Iris pigment epithelial cell (primary cell): ENCODE measurements at places on chromosomes 4 and X.

GRCh38 chrX:136880003-136880451, 498 bp downstream of the RBMX start:
- peak; percentile 13 for DNase-seq

- peak; percentile 90 for DNase-seq
These were observed 41.2 kb downstream of the LONRF3 start for GRCh38 chrX:119015407-119016237.

DNA sequence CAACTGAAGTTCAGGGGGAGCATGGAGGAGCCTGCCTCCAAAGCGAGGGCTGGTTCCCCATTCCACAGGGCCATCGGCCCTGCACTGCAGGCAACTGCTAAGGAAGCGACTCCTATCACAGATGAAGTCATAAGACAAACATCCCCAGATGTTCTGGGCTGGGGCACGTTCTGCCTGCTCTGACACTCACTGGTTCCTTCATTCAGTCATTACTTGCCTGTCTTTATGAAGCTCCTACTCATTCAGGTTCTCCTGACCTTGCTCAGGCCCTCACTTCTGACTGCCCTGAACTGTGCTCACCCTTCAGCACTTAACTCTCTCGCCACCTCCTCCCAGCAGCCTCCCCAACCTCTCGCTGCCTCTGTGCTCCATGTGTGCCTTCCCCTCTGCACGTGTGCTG, 2.5 kb upstream of the SLC2A9 start:
- no peak for DNase-seq

DNA sequence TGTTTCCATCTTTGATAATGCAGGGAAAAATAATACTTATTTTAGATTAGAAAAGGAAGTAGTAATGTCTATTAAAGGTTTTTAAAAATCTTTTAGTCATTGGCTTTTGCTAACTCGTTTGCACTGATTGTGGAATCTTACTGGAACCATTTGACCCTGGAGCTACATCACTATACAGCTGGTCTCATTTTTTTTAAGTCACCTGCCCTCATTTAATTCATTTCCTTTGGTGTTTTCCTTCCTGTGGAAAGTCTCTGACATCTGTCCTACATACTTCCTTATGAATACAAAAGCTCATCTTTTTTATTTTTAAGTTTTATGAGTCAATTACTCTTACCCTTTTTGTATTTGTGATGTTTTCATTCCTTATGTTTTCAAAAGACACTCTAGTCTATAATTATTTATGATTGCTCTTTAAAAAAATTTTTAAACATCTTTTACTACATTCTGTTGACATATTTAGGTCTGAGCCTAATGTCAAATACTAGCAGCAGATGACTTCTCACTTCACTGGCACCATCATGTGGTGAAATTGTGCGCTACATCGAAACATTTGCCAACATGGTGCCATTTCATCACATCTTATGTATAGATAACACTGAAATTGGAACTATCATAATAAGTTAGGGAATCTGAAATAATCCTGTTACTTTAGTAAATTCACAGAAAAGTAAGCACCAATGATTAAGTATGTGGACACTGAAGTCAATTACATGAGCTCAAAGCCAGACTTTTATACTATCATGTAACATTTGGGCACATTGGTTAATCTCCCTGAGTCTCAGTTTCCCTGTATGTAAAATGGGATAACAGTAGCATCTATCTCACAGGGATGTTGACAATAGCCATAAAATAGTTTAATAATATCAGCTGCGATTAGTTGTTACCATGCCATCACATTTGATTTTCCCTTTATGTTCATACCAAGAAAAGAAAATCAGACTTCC, 9.4 kb upstream of the MMAA start:
- peak; percentile 75 for DNase-seq

- DNase-seq: peak; percentile 41
These were observed 42.0 kb downstream of the PSAPL1 start for GRCh38 chr4:7392438-7393421.

DNA sequence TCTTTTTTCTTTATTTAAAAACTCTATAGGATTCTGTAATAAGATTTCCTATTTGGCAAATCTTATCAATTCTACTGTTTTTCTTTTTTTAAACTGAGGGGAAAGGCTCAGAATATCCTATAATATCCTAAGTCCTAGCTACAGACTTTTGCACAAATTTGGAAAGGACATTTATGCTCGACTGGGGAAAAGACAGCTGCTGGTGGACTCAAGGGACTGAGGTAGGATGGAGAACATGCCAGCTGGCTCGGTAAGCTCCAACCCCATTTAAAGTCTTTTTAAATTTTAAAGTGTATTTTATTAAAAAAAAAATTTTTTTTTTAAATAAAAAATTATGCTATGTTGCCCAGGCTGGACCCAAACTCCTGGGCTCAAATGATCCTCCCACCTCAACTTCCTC, 36.8 kb downstream of the BOD1L1 start:
- DNase-seq: no peak

GRCh38 chr4:179059396-179059795, 1617.2 kb upstream of the AGA start:
- DNase-seq: no peak

- no peak for DNase-seq
These were observed 382.2 kb upstream of the INTU start for GRCh38 chr4:127250577-127250976.

GRCh38 chr4:19969492-19969891, 282.2 kb upstream of the SLIT2 start:
- peak; percentile 20 for DNase-seq

GRCh38 chr4:39020130-39020529, 12.1 kb downstream of the TMEM156 start:
- no peak for DNase-seq

DNA sequence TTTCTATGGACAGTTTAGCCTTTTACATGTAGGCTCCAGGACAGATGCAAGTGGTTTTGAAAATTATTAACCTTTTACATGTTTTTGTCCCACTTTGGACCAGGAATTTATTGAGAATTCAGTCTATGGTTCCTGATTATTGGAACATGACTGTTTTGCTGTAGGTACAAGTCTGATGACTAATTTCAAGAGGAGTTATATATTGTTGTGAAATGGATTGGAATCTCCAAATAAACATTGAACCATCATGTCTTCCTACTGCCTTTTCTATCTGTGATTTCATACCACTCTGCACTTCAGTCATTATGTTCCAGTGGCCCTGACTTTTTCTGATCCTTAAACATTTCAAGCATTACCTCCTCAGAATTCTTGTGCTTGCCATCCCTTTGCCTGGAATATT, 35.9 kb downstream of the TBC1D19 start:
- DNase-seq: peak; percentile 77

GRCh38 chr4:56185901-56186300, 201.4 kb downstream of the AASDH start:
- DNase-seq: no peak

- DNase-seq: no peak
These were observed 682.9 kb upstream of the GALNTL6 start for GRCh38 chr4:171130256-171130801.

- no peak for DNase-seq
These were observed 36.7 kb upstream of the HDAC8 start for GRCh38 chrX:72609313-72609712.

DNA sequence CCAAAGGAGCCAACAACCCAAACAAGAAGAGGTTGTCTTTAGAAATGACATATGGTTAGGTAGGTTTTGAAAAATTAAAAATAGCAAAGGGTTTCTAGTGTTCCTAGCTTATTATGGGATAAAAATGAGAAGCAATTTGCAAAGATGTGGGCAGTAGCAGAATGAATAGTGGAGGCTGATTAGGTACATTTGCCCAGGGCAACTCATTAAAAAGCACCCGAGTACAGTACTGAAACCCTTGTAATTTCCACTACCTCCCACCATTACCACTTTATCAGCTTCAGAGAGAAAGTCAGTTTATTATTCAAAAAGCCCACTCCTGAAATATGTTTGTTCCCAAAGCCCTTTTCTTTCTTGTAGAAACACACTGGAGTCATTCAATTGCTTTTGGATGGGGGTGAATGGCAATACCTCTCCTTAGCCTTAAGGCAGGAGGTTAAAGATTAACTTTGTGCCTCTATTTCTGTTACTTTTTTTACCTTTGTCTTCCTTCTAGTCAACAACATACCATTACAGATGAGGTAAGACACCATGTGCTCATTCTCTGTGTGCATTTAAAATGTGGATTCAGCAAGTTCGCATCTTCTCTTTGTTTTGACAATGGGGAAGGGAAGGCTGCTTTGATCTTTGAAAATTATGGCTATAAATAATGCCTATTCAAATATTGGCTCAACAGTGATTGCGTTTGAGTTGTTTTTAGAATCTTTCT, 353.8 kb upstream of the CASK start:
- no peak for DNase-seq

DNA sequence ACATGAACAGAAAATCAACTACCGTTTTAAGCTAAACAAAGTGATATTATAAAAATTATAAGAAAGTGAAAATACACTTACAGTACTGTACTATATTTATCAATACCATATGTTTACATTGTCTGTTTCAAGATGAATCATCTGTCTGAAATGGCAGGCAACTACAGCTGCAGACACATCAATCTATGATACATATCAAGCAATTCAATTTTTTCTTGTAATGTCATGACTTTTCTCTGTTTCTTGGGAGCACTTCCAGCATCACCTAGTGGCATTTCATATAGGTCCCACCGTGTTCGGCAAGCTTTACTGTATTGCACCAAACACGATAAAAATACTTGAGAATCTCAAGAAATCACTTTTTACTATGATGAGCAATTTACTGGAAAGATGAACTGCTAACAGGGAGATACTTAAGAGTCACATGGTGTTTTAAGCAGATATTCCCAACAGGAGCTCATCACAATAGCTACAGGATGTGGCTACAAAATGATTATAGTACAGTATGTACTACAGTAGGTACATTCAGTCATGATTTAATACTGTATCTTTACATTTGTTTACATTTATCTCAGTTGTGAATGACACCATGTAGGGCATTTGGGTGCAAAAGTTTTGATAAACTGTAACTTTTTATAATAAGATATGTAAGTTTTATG, 207.4 kb downstream of the ADAM29 start:
- DNase-seq: peak; percentile 65

- no peak for DNase-seq
These were observed 312.9 kb downstream of the GLUD2 start for GRCh38 chrX:121360280-121360679.

- DNase-seq: peak; percentile 58
These were observed 855 bp downstream of the GPRASP2 start for GRCh38 chrX:102712981-102713625.

GRCh38 chrX:113384628-113385027, 544.0 kb upstream of the AMOT start:
- DNase-seq: peak; percentile 83

GRCh38 chr4:121819216-121819965, 4.3 kb downstream of the CCNA2 start:
- peak; percentile 12 for DNase-seq

- no peak for DNase-seq
These were observed 218.0 kb downstream of the PRDM5 start for GRCh38 chr4:120704538-120704937.

DNA sequence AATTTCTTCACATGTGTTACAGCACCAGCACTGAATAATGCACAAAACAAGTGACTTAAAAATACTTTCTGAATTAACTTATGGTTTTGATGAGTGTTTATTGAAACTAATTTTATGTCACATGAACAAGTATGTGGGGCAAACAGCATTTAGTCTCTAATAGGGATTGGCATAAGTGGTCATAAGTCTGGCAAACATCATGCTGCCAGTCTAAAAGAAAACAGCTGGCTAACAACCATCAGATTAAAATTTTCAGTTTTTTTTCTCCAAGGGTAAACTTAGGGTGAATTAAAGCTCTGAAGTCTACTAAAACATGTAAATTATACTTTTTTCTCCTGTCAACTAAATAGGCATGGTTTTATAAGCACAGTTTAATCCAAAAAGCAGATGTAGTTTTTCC, 1014.2 kb downstream of the FAT4 start:
- DNase-seq: no peak

DNA sequence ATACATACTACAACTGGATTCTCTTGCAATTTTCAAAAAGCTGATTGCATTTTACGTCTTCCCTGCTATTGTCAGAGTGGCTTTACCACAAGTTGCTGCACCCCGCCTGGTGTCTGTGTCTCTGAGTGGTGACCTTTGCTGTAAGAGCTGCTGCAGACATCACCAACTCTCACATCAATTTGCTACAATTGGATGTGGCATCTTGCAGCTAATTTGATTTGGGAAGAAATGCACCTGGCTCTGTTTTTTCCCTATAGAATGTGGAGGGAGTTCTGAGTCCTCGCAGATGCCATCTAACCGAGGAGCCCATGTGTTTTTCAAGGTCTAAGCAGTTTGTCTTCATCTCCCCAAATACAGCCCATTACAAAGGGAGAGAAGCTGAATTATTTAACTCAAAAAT, 73.8 kb upstream of the PHOX2B start:
- DNase-seq: no peak

DNA sequence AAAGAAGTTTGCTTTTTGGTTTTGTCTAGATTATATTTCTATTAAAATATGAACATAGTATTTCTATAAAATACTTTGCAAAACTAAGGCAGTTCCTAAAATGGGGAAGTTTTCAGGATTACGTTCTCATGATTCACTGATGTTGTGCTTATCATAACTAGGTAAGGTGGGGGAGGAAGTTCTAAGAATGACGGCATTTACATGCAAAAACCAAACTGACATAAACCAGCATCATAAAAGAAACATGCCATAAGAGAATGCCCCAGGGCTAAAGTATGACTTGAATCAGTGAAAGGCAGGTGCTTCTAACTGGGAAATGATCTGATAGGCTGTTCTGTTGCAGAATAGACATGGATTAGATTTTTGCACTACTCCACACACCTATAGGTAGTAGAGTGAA, 204.7 kb upstream of the JADE1 start:
- no peak for DNase-seq

DNA sequence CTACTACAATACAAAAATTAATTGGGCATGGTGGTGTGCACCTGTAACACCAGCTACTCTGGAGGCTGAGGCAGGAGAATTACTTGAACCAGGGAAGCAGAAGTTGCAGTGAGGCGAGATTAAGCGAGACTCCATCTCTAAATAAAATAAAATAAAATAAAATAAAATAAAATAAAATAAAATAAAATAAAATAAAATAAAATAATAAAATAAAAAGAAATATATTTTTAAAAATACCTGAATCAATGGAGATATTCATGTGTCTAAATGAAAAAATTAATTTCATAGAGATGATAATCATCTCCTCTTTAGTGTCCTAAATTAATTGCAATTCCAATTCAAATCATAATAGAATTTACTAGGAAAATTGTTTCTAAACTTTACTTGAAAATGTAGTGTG, 406.1 kb upstream of the POU3F4 start:
- no peak for DNase-seq

GRCh38 chr4:108172231-108172752, 3.6 kb upstream of the LEF1 start:
- no peak for DNase-seq

- no peak for DNase-seq
These were observed 426 bp upstream of the XIAP start for GRCh38 chrX:123859409-123859845.
